CD8-positive, alpha-beta T cell (primary cell): ENCODE measurements at places on chromosomes 2 and 18.

DNA sequence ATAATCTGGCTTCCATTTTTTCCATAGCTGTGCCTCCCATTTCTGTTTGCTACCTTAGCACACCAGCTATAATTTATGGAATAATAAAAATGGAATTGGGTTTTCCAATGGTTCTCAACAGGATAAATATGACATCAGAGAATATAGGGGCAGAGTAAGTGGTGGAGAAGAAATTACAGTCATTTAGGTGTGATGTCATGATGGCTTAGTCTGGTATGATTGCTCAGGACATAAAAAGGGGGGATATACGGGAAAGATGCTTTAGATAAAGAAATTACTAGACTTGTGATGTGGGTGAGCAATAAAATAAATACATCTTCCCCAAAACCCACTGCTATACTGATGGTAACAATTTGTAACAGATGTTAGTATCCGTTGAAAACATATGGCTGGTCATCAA, 21.6 kb upstream of the KIF5C start:
- no peak for DNase-seq

DNA sequence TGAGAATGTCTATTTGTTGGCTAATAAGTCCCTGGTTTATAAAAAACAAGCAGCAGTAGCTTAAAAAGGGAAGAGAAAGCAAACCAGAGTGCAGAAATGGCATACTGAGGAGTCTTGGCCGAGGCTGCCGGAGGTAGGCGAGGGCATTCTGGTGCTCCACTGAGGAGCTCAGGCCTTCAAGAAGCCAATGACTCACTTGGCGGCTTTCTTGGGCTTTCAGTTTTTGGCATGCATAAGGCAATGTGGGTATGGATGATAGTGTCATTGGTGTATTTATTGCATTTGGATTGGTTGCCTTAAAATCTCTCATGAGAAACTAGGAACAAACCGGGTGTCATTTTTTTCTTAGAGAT, 119.6 kb upstream of the ARL5A start:
- DNase-seq: no peak

DNA sequence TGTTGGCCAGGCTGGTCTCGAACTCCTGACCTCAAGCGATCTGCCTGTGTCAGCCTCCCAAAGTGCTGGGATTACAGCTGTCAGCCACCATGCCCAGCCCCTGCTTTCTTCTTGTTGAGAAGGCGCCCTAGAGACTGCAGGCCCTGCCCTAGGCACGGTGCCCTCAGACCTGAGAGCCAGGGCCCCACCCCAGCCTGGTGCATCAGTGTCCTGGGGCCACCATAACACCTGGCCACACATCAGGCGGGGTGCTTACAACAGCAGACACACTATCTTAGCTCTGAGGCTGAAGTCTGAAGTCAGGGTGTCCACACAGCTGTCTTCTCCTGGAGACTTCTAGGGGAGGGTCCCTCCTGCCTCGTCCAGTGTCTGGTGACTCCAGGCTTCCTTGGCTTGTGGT, 120.6 kb downstream of the NDUFA10 start:
- no peak for DNase-seq

- DNase-seq: no peak
Measured at GRCh38 chr18:54762386-54762785, 65.9 kb upstream of the RAB27B start.

DNA sequence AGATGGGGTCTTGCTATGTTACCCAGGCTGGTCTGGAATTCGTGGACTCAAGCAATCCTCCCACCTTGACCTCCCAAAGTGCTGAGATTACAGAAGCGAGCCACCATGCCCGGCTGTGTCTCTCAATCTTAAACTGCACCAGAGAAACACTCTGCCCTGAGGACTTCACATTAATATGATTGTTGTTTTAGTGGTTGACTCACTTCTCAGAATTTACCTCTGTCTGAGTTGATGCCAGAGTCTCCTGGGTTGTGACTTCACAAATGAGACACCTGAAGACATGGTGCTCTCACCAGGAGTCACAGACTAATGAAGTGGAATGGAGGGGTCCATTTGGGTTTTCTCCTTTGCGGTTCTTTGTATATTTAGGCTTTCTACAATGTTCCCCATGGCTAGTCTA, 61.0 kb upstream of the TGIF1 start:
- no peak for DNase-seq

GRCh38 chr2:48049371-48049770, 143.1 kb upstream of the FBXO11 start:
- no peak for DNase-seq

GRCh38 chr2:161426455-161426921, 10.4 kb downstream of the TBR1 start:
- DNase-seq: no peak

- no peak for DNase-seq
Measured at GRCh38 chr2:42939411-42940206, 147.2 kb upstream of the HAAO start.

DNA sequence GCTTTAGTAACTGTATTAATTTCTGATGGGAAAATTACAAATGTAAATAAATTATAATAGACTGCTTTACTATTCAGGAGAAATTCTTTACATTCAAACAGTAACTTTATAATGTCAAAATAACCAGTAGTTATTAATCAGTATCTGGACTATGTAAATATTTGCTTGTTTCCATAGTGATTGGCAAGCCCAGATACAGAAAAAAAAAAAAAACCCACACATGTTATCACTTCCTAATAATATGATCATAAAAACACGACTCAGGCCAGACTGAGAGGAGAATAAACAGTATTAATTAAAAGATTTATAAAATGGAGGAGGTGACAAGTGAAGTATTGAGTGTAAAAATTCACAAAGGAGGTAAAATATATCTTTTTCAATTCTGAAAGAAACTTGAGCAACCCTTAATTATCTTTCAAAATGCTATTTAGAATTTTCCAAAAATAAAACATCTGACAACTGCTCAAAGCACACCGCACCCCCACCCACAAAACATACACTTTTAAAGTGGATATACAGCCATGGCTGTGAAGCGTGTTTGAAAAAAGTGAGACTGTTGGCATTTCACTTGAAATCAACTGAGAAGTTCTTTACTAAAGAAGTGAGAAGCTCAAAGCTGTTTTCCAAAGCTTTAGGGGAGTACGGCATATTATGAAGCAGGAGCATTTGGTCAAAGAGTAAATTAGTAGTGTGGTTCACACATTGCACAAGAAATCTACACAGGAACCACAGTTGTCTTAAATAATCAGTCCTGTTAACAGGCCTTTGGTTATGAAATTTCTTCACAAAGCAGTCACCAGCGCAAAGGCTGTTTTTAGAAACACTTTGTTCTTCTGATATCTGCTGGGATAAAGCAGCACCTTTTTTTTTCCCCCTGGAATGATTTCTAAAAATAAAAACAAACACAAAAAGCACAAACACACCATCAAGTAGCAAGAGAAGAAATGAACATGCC, 475.8 kb downstream of the TXNL1 start:
- DNase-seq: no peak
